GM04504 (cell line): ENCODE measurements at places on chromosomes 6 and 20.

DNA sequence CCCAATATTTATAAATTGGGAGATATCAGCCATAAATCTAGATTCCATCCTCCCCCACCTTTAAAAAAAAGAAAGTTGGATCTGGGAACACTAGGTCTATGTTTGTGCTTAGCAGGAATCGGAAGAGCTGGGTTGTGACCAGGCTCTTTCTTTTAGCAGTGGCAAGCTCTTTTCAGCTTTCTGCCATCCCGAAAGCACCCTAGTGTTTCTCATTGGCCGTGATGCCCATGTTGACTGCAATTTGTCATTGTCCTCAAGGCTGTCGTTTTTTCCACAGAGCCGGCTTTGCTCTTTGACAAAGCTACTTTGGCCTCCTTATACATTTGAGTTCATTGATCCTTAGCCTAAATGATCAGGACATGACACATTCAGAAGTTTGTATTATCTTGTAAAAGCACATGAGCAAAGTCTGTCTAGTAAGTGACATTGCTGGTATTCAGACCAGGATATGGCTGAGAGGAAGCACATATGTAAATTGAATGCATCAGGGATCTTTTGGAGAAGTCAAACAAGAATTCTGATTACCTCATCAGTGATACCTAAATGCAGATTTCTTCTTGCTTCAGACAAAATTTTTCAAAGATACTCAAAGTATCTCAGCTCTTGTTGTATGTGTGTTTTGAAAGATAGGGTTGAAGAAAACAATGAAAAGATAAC is 50.1 kb downstream of the CARMIL1 start:
- DNase-seq = no peak

GRCh38 chr6:54238396-54238795 is 69.8 kb upstream of the TINAG start:
- peak; percentile 86 for DNase-seq

DNA sequence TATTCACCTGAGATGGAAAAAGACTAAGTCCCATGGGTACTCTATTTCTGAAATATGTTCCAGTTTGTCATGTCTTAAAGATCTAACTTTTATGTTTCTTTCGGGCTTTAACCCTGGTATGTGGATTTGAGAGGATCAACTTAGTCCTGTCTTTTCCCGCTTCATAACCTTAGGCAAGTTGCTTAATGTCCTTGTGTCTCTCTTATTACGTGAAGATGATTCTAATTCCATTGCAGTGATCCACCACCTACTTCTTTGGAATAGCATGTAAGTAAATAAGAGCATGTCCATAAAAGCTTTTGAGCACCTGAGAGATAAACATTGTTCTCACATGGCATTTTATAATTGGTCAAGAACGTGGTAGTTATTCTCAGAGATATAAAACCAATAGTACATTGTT is 23.0 kb downstream of the SPTLC3 start:
- DNase-seq = no peak

GRCh38 chr6:142702501-142703460 is 242.2 kb downstream of the HIVEP2 start:
- DNase-seq = no peak

GRCh38 chr6:159979136-159979874 is 10.4 kb downstream of the IGF2R start:
- no peak for DNase-seq
